ENCODE measurements at places on chromosomes 7 and 10.
A peak's percentile ranks its signal among the peaks of the same experiment; 100 is the strongest.

DNA sequence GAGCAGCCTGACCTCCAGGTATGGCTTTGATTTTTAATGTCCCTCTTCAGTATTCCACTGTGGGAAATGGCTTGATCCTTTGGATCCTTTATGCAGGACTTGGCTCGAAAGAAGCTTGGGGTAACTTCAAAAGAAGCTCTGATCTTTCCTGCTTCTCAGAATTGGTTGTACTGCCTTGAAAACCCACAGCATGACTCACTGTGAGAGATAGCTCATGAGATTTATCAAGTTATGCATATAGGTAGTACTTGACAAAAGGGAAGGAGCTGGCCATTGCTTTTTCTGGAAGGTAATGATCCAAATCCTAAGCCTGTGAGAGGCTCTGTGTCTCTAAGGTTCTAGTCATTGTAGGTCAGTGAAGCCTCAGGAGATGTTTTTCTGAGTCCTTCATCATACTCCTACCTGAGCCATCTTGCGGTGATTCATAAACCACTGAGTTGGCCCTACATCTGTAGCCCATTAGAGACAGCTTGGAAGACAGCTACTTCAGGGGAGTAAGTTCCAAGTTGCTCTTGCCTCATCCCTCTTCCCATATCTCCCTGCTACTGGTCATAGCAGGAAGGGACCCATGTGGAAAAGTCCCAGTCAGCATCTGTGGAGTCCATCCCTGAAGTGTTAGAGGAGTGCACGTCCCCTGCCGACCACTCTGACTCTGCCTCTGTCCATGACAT, 36.7 kb upstream of the NFKB2 start:
- no peak for DNase-seq

GRCh38 chr7:30938435-30939316, 25.1 kb upstream of the GHRHR start:
- peak; percentile 92 for DNase-seq

GRCh38 chr10:37860494-37861190, 3.2 kb upstream of the ZNF248 start:
- no peak for DNase-seq

GRCh38 chr10:83262434-83262833, 876.9 kb upstream of the GHITM start:
- DNase-seq: no peak

DNA sequence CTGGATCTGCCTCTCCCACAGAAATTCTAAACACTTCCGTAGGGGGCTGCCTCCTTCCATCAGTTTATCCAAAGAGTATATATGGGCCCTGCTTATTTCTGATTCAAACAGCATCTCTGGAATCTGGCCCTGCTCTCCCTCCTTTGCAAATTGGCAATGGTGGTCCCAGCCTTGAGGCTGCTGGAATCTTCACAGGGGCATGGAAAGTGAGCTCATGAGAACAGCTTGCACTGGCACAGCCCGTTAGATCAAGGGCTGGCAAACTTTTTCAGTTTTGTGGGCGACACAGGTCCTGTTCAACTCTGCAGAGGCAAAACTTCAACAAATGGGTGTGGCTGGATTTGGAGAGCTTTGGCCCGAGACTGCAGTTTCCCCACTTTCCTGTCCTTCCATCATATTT, 526.9 kb downstream of the KCNMA1 start:
- no peak for DNase-seq

DNA sequence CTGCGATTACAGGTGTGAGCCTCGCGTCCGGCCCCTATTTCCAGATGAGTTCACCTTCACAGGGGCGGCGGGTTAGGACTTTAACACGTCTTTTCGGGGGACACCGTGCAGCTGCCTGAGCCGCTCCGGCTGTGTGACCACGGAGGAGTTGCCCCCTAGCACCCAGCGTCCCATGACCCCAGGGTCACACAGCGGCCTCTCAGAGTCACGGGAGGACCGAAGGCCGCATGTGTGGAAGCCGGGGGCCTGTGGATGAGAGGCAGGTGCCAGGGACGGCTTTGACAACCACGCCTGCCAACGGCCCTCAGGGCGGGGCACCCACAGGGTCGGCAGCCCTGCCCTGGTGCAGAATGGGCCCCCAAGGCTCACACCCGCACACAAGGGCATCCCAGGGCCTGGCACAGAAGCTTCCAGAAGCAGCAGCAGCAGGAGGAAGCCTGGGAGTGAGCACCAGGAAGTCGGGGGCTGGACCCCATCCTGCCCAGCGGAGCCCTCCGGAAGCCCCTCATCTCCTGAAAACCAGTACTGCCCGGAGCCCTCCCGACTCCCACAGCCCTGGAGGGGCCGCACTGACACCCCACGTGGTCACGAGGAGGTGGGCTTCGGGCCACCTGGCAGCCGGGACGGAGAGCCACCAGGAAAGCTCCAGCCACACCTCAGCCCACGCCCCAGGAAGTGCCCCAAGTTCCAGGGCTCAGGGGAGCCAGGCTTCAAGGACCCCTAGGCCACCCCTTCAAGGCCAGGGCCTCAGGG, 32.7 kb downstream of the ADAP1 start:
- DNase-seq: peak; percentile 62

GRCh38 chr7:127652333-127653248, 597 bp downstream of the SND1 start:
- DNase-seq: no peak

- no peak for DNase-seq
These were observed 19.1 kb downstream of the CEP41 start for GRCh38 chr7:130421684-130422083.

DNA sequence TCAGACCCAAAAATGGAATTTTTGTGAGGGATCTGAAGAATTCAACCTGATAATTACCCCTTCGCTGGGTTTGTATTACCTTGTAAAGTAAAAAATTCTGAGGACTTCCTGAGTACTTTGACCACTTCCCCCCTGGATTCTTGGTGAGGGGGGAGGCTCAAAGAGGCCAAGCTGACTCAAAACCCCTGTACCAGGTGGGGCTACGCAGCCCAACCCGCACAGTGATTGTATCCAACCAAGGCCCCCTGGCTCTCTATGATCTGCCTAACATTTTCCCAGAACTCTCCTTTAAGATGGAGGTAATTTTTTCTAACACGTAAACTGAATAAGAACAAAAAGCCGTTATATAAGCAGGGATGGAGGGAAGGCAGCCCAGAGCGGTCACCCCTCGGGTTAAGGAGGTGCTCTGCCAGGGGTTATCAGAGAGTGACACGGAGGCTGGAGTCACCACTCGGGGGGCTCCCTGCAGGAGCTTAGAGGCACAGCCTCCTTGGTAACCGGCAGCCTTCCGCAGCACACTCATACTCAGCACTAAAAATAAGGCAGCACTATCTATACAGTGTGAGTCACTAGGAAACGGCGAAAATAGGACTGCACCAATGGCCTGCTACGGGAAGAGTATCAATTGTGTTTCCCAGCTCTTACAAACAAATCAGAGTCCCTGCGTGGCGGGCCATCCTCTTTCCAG, 255.4 kb downstream of the ELMO1 start:
- no peak for DNase-seq

GRCh38 chr7:55140221-55140940, 121.6 kb downstream of the EGFR start:
- no peak for DNase-seq

DNA sequence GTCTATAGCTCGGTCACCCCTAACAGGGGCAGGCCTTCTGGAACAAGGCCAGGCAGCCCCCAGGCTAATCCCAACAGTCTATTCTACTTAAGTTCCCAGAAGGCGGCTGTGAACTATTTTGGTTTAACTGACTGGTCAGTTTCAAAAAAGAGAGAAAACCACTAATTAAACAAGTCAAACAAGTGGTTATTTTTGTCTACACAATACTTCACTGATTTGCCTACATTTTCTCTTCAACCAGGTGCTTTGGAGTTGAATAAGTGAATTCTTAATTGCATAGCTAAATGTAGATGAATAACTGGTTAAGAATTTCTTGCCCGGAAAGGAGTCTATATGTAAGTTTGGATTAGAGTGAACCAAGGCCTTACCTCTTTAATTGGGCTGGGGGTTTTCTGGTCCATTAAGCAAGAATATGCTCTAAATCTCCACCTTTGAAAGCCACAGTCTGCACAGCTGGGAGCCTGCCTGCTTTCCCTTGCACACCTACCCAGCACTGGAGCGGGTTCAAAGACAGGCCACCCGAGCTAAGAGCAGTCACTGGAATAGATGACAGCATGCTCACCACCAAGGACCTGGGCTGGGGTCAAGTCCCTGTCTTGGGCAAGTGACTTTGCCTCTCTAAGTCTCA, 70.4 kb downstream of the TBXAS1 start:
- DNase-seq: no peak

DNA sequence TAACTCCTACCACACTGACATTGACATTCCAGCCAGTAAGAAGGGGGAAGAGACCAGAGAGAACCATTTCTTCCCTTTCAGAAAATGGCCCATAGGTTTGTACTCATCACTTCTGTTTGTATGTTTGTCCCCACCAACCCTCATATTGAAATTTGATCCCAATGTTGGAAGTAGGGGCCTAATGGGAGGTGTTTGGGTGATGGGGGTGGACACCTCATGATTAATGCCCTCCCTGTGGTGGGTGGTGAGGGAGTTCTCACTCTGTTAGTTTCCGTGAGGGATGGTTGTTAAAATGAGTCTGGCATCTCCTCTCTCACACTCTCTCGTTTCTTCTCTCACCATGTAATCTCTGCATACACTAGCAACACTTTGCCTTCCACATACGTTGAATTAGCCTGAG, 21.4 kb downstream of the CADPS2 start:
- DNase-seq: no peak

GRCh38 chr7:76330261-76330660, 27.8 kb downstream of the HSPB1 start:
- no peak for DNase-seq

DNA sequence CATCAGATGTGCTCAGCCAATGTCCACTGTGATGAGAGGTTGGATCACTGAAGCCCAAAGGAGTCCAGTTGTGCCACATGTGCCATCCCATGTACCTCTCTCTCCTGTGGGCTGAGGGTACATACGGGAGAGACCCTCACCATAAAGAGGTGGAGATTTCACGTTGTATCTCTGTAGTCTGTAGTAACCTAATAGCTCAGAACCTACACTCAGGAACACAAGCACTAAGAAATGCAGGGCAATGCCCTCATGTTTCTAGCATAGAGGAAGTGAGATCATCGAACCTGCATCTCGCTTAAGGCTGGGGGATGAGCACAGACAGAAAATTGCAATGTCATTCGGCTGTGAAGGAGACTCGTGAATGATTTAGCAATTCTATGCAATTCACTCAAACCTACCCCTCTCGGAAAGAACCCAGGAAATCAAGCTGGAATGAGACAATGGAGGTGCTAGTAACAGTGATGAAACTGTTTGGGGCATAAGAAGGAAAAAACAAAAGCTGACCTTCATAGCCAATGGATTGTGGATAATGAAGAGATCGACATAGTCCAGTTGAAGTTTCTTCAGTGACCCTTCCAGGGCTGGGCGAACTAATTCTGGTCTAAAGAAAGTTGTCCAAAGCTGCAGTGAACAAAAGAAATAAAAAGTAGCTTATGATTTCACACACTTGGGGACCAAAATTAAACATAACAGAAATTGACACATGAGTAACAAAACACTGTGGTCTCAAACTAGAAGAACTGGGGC, 80.3 kb upstream of the UCN3 start:
- DNase-seq: no peak

DNA sequence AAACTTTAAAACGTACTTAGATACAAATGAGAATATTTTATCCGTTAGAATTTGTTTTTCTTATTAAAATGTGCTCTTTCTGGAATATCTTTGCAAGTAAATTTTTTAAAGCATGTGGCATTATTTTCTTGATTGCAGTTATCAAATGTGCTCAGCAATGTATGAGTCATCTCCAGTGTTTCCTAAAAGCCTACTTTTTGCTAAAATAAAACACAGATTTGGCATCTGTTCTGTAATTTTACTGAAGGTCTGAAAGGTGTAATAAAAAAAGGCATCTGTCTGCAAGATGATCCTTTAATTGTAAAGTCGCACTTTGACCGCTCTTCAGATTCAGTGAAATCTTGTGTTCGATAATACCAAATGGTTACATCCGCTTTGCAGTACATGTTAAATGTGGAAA, 3.4 kb downstream of the GNAT3 start:
- DNase-seq: no peak

DNA sequence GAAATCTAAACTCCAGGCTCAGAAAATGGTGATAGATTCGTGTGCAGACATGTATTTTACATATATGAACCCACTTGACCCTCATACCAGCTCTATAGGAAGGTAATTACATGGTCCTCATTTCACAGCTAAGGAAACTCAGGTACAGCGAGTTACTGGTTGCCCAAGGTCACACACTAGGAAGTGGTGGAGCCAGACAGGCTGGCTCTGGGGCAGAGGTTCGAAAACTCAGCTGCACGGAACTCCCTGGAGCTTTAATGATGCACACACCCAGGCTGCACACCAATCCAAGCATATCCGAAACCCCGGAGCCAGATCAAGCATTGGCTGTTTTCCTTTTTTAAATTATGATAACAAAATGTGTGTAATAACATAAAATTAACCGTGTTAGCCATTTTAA, 172.4 kb downstream of the COBL start:
- no peak for DNase-seq

GRCh38 chr7:51307651-51308210, 8.9 kb downstream of the COBL start:
- DNase-seq: no peak

DNA sequence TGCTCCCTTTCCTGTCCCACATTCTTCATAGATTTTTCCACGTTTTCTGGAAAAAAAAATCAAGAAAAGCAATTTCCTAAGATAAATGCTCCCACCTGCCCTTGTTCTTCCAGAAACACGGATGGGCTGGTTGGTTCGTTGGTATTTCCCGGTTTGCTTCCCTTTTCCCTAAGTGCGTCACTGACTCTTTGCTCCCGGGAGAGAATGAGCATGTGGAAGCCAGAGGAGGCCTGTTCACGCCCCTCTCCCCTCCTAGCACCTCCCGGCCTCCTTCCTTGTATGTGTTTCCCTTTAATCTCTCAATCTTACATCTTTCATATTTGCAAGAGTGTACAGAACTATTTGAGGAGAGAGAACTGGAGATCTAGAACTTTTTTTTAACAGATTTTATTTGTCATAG, 442.0 kb downstream of the GFRA1 start:
- DNase-seq: no peak

DNA sequence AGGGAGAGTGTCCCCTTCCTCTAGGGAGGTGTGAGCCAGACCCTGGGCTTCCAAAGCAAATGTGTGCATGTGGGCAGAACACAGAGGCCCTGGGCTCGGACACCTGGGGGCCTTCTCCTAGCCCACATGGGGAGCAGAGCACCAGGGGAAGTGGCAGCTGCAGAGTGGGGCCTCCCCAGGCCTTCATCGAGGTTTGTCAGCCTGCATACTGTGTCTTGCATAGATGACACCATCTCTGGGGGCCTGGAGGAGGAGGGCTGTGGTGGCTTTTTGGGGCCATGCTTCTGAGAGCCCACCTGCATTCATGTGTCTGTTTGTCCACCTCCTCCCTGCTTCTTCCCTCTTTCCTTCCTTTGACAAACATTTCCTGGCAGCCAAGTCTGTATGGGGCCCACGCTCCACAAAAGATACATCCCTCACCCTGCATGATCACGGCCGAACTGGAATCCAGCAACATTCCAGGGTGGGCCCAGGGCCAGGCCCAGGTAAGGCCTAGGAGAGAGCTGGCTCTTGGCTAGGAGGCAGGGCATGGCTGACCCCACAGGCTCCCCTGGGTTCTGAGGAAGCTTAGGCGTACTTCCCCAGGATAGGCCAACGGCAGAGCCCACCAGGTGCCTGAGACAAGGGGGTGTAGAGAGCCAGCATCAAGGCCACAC, 79.2 kb downstream of the ZMIZ1 start:
- DNase-seq: no peak

Measured in upper lobe of right lung (tissue), 1 donor.